ENCODE measurements at places on chromosomes 12 and 14.

GRCh38 chr12:75641031-75641780, 129.8 kb upstream of the KRR1 start:
- DNase-seq = peak; percentile 42

GRCh38 chr14:58814466-58814865, 176.7 kb downstream of the DACT1 start:
- no peak for DNase-seq

DNA sequence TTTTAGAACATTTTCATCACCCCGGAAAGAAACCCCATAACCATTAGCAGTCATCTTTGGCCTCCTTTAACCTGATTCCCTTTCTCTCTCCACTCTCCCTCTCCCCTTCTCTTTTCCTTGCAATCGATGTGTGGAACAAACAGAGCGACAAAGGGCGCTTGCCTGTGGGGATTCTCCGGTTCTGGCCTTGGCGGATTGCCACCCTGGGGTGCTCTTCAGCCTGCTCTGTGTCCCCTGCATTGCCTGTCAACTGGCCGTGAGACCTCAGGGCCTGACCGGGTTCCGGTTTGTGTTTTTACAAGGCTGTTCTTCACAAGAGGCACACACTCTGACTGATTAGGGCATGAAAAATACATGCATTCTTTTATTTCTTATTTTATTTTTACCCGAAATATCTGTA, 27.8 kb downstream of the LRTM2 start:
- no peak for DNase-seq

DNA sequence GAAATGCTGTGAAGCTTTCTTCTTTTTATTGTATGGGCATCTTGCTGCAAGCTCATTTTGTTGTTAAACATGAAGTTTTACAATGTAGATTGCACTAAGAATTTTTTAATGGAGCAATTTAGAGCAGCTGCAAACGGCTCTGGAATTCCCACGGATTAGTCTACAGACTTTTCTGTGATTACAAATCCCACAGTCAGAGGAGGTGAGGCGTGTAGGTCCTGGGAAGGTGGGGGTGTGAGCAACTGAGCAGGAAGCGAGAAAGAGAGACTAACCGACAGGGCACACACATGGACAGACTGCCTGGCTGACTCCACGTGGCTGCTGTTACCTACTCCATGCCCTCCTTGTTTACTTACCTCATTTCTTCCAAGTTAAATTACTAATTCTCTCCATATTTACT, 348.5 kb downstream of the NPAS3 start:
- no peak for DNase-seq

- no peak for DNase-seq
These were observed 117.7 kb upstream of the RPL10L start for GRCh38 chr14:46769292-46769691.

DNA sequence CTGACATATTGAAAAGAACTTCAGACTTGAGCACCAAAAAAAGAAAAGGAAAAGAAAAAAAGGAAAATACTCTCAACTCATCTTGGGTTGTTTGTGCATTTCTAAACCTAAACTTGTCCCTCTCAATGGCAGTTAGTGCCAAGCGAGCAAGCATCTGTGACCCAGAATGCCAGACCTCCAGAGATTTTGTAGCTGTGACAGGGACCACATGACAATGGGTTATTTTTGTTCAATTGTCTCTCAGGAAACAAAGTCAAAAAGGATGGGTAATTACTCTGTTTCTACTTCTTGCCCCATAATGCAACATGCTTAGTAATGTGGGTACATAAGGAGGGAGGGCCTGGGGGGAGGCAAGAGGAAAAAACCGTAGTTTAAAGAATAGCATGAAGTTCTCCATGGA, 285.7 kb upstream of the RTL1 start:
- no peak for DNase-seq

- no peak for DNase-seq
These were observed 308.7 kb upstream of the ATP2B1 start for GRCh38 chr12:90017316-90017715.

DNA sequence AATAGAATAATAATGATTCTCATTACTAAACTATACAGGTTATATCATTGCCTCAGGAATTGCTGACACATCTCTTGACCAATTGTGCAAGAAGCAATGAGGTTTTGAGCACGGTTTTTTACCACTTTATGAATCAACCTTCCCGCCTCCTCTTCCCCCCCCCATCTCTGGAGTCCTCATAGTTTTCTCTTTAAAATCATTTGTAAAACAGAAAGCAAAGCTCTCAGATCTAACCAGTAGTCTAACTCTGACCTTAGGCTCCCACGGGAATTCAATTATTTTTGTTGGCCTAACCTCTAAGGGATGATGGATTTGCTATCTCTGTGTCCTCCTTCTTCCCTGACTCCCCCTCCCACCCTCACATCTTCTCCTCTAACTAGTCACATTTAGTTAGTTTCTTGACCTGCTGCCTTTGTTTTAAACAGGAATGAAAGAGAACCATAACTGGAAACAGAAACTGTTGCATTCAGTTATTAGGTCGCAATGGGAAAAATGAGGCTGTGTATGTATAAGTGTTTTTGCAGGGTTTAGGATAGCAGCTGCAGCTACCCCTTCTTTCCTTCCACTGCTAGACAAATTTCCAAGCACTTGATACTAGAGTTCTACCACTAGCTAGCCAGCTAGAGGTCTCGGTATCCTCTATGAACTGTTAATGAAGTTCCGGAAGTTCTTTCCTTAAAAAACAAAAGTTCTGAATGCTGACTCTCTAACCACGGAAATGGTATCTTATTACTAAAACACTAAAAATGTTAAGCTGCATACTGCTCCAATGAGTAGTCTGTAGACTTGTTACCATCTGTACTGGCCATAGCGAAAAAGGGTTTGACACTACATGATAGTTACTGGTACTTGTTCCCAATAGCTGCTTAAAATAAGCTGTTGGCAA, 65.4 kb downstream of the TAOK3 start:
- no peak for DNase-seq

DNA sequence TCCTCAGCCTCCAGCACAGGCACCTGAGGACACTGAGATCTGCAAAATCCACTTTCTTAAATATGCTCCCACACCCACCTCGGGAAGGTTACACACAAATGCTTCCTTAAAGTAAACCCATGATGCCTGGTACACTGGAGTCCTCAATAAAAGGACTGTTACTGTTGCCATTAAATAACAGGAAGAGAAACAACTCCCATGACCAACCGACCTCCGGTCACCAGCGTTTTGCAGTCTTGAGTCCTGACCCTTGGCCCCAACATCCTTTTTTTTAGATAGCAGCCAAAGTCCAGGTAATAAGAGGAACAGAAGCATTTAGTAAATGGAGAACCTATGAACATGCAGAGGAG, 42.4 kb downstream of the ITPK1 start:
- no peak for DNase-seq

DNA sequence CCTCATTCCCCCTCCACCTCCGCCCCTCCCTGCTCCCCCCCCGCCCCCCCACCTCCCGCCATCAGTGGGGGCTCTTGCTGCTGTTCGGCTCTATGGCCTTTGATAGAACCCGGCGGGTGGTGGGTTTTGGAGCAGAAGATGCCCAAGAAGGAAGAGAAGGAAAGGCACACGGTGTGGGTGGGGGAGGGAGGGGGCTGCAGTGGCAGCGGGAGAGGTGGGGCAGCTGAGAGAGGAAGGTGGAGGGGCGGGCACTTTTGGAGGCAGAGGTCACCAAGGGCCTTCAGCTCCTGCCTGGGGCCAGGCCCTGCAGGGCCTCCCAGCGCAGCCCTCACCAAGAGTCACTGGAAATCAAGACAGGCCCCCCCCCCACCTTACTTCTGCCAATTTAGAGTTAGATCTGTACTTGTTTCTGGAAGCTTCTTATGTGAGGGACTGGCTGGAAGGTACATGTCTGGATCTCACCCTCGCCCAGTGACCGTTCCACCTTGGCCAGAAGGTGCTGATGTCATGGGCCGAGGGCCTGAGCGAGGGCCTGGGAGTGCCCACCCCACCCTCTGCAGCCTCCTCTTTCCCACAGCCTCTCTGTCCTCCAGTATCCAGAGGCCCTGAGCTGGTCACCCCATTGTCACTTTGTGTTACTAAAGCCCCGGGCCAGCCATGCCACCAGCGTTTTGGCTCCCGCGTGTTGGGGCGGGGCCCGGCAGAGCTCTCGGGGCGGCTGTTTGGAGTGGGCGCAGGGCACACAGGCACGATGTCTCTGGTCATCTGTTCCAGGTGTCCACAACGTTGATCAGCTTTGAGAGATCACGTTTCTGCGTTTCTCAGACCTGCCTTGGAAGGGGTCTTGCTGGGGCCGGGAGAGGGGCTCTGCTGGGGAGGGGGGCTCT, 153.9 kb downstream of the KIF26A start:
- DNase-seq = peak; percentile 14

DNA sequence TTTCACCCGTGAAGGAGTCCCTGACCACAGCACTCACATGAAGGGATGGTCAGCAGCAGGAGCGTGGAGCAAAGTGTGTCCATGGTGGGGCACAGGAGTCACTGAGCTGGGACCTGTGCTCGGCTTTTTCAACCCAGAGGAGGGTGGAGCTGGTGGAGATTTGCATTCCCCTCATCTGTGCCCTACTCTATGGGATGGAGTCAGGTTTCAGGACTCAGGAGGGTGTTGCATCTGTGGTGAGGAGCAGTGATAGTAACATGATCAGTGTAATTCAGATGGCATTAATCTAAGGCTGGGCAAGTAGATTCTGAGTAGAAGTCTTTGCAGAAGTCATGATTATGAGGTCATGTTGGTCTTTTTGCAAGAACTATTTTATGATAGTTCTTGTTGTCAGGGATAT, 511.9 kb downstream of the TMEM121 start:
- no peak for DNase-seq

DNA sequence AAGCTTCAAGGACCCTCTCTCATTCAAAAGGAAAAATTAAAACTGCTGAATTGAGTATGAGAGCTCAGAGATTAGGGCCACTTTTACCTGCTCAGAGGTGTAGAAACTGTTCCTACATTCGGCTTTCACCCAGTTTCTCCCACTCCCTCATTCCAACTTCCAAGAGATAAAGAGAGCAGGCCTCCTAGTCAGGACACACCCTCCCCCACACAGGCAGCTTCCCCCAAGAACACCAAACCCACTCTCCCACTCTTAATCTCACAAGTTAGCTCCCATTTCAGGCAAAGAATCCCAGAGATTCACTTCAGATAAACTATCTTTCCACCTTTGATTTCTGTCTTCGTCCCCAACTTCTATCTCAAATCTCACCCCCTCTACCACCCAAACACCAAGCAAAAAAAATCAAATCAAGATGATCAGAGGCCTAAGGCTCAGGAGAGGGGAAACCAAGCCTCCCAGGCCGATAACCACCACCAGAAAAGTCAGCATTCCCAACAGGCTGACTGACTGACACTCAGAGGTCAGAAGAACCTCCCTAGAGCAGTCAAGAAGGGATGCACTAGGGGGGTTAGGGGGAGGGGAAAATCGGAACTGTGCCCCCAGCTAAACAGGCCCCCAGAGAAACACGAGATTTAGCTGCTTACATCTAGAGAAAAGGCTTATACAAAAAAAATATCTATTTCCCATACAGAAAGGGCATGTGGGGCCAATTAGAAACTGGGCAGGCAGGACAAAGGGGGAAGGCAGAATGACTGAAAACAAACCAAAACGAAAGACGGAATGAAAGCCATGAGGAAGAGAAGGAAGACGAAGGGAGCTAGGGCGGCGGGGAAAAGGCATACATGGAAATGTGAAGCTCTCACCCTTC, 13.2 kb upstream of the CDH24 start:
- DNase-seq = no peak

GRCh38 chr14:29815016-29815674, 112.5 kb downstream of the PRKD1 start:
- no peak for DNase-seq

DNA sequence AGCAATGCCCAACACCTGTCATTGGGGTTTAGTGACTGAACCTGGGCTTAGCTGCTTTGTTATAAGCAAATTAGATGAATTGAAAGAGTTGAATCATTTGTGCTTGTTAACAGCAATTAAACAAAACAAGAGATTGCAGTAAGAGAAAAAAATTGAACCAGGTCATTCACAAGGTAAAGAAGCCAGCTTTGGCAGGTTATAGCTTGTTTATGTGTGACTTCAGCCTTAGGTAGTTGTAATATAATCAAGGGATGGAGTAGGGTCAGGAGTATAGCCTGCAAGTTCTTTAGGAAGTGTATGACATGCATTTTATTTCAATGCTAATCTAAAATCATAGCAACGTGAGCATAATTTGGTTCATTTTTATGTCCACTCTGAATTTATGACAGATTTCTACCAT, 63.4 kb upstream of the PLEKHG3 start:
- no peak for DNase-seq

GRCh38 chr12:58566599-58566998, 353.7 kb downstream of the LRIG3 start:
- no peak for DNase-seq
